NCI-H2029 treated with DMSO at 0.1 percent for 48 hours (cell line): ENCODE measurements at places on chromosomes 16 and 17.

GRCh38 chr17:40554646-40555295 is 10.5 kb downstream of the CCR7 start:
- no peak for DNase-seq

- no peak for DNase-seq
Observed at GRCh38 chr16:47995354-47995753, 160.4 kb downstream of the ABCC12 start.

- DNase-seq = no peak
Observed at GRCh38 chr16:31529937-31530312, 2.2 kb downstream of the AHSP start.

DNA sequence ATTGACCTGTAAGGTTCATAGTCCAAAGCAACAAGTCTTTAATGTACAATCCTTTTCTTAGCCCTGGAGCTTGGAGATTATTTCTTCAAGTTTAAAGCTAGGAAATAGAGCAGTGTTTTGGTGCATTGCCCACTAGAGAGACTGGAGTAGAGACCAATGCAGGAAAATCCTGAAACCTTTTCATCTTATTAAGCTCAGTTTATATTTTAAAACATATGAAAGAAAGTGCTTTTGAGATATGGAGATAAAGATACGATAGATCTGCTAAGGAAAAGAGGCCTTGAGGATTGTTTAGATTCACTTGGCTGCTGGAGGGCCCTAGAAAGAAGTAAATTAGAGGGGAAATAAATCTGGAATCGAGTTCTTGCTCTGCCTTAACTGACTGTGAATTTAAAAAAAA is 212.0 kb downstream of the GRIN2A start:
- no peak for DNase-seq

GRCh38 chr17:14089179-14089578 is 19.9 kb downstream of the COX10 start:
- no peak for DNase-seq

GRCh38 chr17:8063761-8064534 is 23.6 kb downstream of the ALOX12B start:
- no peak for DNase-seq

GRCh38 chr17:1907909-1908698 is 78.3 kb downstream of the RPA1 start:
- DNase-seq = no peak

DNA sequence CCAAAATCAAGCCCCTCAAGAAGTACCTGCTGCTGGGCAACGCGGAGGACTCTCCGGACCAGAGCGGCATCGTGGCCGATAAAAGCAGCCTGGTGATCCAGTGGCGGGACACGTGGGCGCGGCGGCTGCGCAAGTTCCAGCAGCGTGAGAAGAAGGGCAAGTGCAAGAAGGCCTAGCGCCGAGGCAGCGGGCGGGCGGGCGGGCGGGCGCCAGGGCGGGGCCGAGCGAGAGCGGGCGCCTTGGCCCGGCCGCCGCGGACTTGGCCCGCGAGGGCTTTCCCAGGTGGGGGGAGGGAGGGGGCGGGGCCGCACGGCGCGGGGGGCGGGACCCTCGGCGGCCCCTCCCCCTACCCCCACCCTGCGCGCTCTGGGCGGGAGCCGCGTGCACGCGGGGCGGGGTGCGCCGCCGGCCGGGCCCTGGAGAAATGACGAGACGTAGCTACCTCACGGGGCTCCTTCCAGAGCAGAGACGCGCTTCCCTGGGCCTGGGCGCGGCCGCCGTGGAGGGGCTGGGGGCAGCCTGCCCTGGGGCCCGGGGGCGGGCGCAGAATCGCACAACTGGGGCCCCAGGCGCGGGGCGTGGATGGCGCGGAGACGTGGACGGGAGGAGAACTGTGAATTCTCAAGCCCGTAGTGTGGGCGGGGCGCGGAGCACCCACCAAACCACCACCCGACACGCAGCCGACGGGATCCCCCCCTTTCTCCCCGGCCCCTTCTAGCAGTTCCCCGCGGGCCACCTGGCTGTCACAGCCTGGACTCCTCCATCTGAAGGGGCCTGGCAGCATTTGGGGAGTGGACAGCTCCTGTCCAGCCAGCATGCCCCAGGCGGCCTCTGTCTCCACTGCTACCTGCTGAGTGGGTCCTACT is 218.7 kb downstream of the NTN1 start:
- no peak for DNase-seq

GRCh38 chr16:24273508-24274182 is 17.5 kb downstream of the CACNG3 start:
- DNase-seq = no peak

DNA sequence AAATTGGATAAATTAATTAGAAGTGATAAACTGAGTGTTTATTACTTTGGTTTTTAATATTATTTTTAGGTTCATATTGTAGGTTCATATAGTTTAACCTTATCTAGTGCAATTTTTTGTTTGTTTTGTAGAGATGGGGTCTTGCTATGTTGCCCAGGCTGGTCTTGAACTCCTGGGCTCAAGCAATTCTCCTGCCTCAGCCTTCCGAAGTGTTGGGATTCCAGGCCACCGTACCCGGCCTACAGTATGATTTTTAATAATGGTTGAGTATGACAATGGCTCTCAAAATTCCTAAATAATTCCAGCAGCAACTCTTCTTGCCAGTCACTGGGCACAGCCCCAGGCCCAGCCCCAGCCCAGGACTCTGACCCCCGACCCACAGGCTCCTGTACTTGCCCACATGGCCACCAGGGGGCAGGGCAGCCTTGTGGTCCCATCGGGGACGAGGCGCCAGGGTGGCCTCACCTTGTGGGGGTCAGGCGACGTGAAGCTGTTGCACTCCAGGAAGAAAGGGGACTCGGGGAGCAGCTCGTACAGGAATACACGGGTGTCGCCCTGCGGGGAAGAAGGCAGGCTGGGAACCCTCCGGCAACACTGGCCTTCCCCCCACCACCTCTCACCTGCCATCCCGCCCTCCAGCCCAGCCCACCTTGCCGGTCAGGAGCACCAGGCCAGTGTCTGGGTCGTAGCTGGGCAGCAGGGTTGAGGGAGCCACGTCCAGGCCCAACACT is 7.9 kb upstream of the PAM16 start:
- DNase-seq = no peak

DNA sequence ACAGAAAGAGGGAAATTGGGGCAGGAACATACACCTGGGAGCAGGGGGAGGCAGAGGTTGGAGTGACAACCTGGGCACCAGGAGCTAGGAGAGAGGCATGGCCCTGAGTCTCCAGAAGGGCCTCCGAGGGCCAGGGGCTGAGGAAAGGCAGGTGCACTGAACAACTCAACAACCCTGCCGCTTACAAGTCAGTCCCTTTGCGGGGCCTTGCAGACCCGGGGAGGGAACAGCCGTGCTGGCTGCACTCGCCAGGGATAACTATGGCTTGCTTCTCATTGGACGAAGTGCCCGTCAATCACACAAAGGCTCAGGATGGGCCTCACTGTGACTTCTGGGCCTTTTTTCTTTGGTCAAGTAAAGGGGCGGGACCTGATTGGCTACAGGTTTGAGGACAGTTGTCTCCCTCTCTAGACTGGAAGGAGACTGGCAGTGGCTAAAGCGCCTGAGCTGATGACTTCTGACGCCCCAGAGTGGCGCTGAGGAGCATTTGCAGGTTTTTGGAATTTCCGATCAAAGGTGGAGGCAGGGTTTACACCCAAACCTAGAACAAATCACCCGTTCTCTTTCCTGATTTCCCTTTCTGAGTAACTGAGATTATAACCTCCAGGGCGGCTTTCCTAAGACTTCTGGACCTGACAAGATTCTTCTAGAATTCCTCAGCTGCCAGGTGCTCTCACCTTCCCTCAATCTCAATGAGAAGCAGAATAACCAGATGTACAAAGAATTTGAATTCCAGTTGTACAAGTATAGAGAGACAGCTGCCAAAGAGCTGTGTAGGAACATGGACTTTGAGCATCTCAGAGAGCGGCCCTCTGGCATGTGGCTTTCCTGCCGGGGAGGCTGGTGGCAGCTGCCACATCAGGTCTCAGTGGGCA is 27.6 kb upstream of the ST6GALNAC2 start:
- no peak for DNase-seq

GRCh38 chr16:22321340-22322001 is 24.3 kb downstream of the POLR3E start:
- peak; percentile 26 for DNase-seq

DNA sequence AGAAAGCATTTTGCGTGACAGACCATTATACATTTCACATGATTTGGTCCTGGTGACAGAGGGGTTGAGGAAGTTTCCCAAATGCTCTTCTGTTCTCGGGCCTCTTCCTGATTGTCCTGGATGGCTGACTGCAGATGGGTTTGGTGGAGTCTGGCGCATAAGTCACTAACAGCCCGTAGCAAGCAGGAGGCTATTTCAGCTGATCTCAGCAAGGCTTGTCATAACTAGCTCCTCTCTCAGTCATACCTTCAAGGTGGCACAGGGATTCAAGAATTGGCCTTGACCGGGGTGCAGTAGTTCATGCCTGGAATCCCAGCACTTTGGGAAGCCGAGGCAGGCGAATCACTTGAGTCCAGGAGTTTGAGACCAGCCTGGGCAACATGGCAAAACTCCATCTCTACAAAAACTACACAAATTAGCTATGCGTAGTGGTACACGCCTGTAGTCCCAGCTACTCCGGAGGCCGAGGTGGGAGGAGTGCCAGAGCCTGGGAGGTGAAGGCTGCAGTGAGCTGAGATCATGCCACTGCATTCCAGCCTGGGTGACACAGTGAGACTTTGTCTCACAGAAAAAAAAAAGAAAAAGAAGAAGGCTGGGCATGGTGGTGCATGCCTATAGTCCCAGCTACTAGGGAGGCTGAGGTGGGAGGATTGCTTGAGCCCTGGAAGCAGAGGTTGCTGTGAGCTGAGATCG is 68.9 kb upstream of the HAS3 start:
- DNase-seq = no peak

DNA sequence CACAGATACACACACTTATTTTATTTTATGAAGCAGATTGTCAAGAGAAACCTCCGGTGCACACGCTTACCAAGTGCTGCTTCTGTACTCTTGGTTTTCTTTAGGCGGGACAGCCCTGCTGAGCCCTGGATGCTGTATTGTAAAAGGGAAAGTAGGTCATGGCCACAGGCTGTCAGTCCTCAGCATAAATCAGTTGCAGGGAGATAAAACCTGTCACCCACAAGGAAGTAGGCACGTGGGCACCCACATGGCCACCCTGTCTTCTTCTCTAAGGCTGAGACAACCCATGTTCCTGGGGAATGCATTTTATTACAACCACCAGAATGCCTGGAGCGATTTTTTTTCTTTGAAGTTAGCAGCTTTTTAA is 59.3 kb downstream of the ASIC2 start:
- no peak for DNase-seq

GRCh38 chr16:17333229-17333628 is 137.5 kb downstream of the XYLT1 start:
- DNase-seq = no peak

GRCh38 chr16:27468941-27469531 is 67.1 kb downstream of the IL21R start:
- no peak for DNase-seq

- DNase-seq = no peak
Observed at GRCh38 chr16:30700971-30701370, 2.0 kb downstream of the SRCAP start.

GRCh38 chr17:49755663-49756283 is 8.2 kb downstream of the FAM117A start:
- no peak for DNase-seq

- no peak for DNase-seq
Observed at GRCh38 chr16:85451641-85452363, 161.3 kb upstream of the GSE1 start.

DNA sequence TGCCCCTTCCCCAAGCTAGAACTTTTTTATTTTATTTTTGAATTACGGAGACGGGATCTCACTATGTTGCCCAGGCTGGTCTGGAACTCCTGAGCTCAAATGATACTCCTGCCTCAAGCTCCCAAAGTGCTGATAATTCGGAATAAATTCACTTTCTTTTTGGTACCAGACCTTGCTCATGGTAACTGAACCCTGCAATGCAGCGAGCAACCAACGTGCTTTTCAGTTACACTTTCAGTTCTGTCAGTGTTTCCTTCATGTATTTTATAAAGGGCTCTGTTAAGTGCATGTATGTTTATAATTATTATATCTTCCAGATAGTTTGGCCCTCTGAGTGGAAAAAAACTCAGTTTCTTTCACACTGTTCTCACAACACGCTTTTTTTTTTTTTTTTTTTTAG is 13.9 kb downstream of the C16orf96 start:
- DNase-seq = no peak

- no peak for DNase-seq
Observed at GRCh38 chr17:77849239-77849638, 109.3 kb upstream of the TNRC6C start.

GRCh38 chr17:57876866-57877237 is 27.0 kb upstream of the MRPS23 start:
- DNase-seq = no peak

GRCh38 chr17:35373534-35373983 is at the start of gene SLFN11:
Gene SLFN11 (minus strand): TSS chr17:35373621. CDS start chr17:35363807, 9,814 bp downstream.
- no peak for DNase-seq

DNA sequence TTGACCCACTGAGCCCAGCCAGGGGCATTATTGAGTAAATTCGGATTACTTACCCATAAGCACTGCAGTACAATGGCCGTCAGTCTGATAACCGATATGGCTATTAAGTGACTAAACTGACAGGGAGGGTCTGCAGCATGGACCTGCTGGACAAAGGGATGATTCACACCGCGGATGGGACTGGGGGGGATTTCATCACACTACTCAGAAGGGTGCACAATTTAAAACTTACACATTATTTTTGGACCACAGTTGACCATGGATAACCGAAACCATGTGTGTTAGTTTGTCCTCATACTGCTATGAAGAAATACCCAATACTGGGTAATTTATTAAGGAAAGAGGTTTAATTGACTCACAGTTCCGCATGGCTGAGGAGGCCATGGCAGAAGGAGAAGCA is 106.5 kb downstream of the ABCC6 start:
- DNase-seq = no peak
